ENCODE measurements at places on chromosomes 4 and X. TPM values are rescaled to one million over a fixed set of nuclear protein-coding genes. Genes with fewer than 3 reads are reported as not detected.
A peak's percentile ranks its signal among the peaks of the same experiment; 100 is the strongest.

The PDCL2 gene
- total RNA-seq = not detected

The TBC1D9 gene
- not detected for total RNA-seq

The DACH2 gene
- total RNA-seq = not detected

The ARHGAP36 gene
- total RNA-seq = not detected

The ARL9 gene
- 0.10 TPM for total RNA-seq

DNA sequence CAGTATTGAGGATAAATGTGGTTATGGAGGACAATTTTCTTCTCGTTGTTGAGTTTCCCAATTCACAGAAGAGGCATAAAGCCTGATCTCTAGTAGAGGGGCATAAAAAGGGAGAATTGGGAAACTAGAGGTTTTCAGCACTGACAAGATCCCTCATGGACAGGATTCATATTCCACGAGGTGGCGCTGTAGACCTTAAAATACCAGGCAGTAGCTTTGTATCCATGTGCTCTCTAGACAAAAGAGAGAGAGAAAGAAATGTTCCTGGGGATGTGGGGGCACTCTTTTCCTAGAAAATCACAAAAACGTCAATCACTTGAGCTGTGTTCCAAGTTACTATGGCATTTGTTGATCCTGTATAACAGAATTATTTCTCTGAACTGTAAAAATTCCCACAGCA is 128.3 kb downstream of the MAGEE1 start:
- H3K27ac ChIP-seq = no peak overlapping the region
- H3K4me1 ChIP-seq = no peaks in the 10 kb centered on the region
- no peak overlapping the region for H3K4me3 ChIP-seq
- no peaks in the 10 kb centered on the region for H3K27me3 ChIP-seq

GRCh38 chr4:114921191-114921590 is 192.2 kb downstream of the NDST4 start:
- no peaks in the 10 kb centered on the region for H3K27me3 ChIP-seq
- DNase-seq = no peak
- H3K27ac ChIP-seq = no peak overlapping the region
- H3K36me3 ChIP-seq = no peaks in the 10 kb centered on the region

DNA sequence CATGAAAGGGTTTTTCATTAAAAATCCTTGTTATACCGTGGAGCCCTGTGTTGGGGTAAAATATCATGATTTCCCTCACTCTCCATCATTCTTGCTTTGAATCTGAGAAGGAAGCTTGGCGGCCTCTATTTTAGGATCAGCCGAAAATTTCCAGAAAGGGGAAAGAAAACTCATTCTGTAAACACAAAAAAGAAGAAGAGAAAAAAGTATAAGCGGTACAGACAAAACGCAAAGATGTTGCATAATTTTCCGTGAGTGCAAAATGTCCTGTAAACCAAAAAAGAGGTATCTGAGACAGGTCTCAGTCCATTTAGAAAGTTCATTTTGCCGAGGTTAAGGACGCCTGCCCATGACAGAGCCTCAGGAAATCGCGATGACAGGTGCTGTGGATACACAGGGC is 5.3 kb downstream of the CSF2RA start:
- no peak overlapping the region for H3K27ac ChIP-seq
- no peak for DNase-seq
- no peaks in the 10 kb centered on the region for H3K27me3 ChIP-seq
- H3K4me1 ChIP-seq = peaks cover 3% of the 10 kb centered on the region
- no peaks in the 10 kb centered on the region for H3K36me3 ChIP-seq

DNA sequence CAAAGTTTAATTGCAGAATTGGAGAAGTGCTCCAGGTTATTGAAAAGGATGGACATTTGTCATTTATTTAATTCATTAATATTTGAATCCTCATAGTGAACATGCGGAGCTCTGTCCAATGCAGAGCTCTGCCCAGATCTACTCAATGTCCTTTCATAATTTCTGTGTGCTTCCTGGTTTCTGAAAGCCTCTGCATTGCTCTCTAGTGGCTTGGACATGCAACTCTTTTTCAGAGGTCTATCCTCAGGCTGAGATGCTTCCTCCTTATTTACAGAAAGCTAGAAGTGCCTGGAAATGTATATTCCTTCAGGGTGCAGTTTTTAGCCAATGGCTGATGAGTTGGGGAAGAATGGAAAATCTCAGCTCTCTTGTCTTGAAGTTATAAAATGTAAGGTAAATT is 786.1 kb upstream of the AADAT start:
- no peak for DNase-seq
- H3K4me3 ChIP-seq = no peak overlapping the region
- no peaks in the 10 kb centered on the region for H3K27me3 ChIP-seq

- H3K4me3 ChIP-seq = no peak overlapping the region
- DNase-seq = no peak
- H3K36me3 ChIP-seq = no peaks in the 10 kb centered on the region
These were observed 17.1 kb downstream of the GRPR start for GRCh38 chrX:16140448-16140847.

- no peak overlapping the region for H3K4me3 ChIP-seq
- DNase-seq = no peak
- H3K27ac ChIP-seq = no peak overlapping the region
- peaks cover 52% of the 10 kb centered on the region for H3K36me3 ChIP-seq
- no peaks in the 10 kb centered on the region for H3K4me1 ChIP-seq
- H3K27me3 ChIP-seq = no peaks in the 10 kb centered on the region
These were observed 32.5 kb downstream of the WDR1 start for GRCh38 chr4:10083861-10084641.

DNA sequence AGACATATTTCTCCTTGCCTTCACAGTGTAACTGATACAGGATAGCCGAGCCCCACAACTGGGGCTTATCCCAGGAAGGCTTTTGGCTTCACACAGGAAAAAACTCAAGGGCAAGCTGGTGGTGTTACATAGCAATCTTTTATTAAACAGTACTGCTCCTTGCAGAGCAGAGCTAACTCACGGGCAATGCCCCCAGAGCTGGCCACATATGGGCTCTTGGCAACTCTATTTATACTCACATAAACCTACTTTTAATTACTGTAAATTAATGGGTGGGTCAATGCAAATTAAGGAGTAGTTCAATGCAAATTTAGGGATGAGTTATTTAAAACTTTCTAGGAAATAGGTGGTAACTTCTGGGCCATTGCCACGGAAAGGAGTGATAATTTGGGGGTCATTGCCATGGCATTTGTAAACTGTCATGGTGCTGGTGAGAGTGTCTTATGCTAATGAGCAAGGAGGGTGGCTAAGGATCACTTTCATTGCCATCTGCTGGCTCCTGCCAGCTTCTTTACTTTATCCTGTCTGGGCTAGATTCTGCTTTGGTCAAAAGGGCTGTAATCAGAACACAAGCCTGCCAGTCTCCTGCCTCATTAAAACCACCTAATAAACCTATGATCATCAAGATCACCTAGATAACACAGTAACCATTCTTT is 288.8 kb downstream of the CENPC start:
- no peaks in the 10 kb centered on the region for H3K36me3 ChIP-seq
- H3K27me3 ChIP-seq = no peaks in the 10 kb centered on the region
- H3K4me3 ChIP-seq = no peak overlapping the region
- H3K4me1 ChIP-seq = no peaks in the 10 kb centered on the region

The FGFR3 gene
- total RNA-seq = 0.27 TPM

GRCh38 chr4:30932581-30932980 is 212.4 kb downstream of the PCDH7 start:
- no peak for DNase-seq
- H3K4me1 ChIP-seq = no peaks in the 10 kb centered on the region
- no peaks in the 10 kb centered on the region for H3K36me3 ChIP-seq
- no peak overlapping the region for H3K4me3 ChIP-seq
- H3K27ac ChIP-seq = no peak overlapping the region

- H3K27me3 ChIP-seq = no peaks in the 10 kb centered on the region
- peaks cover 7% of the 10 kb centered on the region for H3K36me3 ChIP-seq
- no peak overlapping the region for H3K4me3 ChIP-seq
- H3K27ac ChIP-seq = no peak overlapping the region
- H3K4me1 ChIP-seq = no peaks in the 10 kb centered on the region
These were observed 148.5 kb downstream of the DHRSX start for GRCh38 chrX:2351999-2352995.

DNA sequence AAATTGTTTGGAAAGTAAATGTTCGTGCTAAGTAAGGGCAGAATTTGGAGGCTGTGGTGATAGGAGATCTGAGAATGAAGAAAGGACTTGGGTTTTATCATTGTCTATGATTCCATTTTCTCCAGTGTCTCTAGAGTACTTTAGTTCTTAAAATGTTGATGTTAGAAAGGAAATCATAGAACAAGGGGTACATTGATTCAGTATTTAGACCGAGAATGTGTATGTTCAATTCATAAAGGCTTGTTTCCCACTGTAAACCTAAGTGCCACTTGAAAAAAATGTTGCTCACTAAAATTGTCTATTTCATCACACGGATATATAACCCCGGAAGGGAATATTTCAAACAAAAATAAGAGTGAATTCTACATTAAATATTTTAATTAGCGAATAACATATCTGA is 159.3 kb upstream of the ETNPPL start:
- H3K4me1 ChIP-seq = no peaks in the 10 kb centered on the region
- DNase-seq = no peak
- H3K27me3 ChIP-seq = peaks cover 8% of the 10 kb centered on the region
- no peak overlapping the region for H3K27ac ChIP-seq
- no peaks in the 10 kb centered on the region for H3K36me3 ChIP-seq

DNA sequence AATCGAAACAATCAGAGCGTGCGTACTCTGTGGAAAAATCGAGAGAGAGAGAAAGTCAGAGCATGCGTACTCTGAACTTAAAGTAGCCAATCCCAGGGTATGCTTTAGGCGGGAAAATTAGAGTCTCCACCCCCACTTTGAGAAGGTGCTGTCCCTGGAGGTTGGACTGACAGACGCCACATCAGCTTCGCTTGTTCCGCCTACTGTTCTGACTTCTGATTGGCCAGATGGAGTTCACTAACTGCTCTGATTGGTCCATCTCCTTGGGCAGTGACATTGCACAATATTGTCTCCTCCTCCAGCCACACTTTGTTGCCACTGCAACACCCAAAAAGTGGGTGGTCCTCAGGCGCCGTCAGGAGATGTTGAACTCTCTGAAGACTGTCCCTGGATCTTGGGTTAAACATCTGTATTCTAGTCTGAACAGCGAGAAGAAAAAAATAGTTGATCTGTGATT is at the start of gene SSX5:
SSX5 (minus strand) TSS at position 51 of the 457 bp plus-strand sequence. CDS start 1,437 bp downstream, outside the sequence.
- no peak for DNase-seq
- no peaks in the 10 kb centered on the region for H3K27me3 ChIP-seq
- H3K36me3 ChIP-seq = no peaks in the 10 kb centered on the region
- no peak within 1 kb of the TSS for H3K4me3 ChIP-seq
- H3K4me1 ChIP-seq = no peaks in the 10 kb centered on the region

The PLP1 gene
- total RNA-seq = not detected

DNA sequence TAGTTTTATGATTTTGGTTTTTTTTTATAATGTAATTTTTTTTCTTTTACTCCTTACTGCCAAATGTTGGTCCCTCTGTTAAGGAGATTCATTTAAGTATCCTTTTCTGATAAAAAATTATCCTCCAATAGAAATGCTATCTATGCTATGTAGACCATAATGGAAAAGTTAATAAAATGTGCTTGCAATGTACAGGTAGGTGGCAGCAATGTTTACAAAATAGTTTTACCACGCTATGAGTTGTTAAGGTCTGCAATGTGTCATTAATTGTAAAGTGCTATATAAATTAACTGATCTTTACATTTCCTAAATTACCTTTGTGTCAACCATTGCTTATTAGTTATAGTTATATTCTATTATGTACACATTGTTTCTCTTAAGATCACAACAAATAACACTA is 3.8 kb upstream of the CENPC start:
- H3K27ac ChIP-seq = no peak overlapping the region
- H3K4me3 ChIP-seq = no peak overlapping the region
- no peaks in the 10 kb centered on the region for H3K27me3 ChIP-seq
- peak; percentile 26 for DNase-seq

- H3K4me1 ChIP-seq = peaks cover 6% of the 10 kb centered on the region
- H3K36me3 ChIP-seq = no peaks in the 10 kb centered on the region
- H3K27ac ChIP-seq = no peak overlapping the region
- DNase-seq = peak; percentile 4
These were observed 3.3 kb downstream of the PPP2R2C start for GRCh38 chr4:6469144-6469543.

GRCh38 chr4:147194604-147195003 is 248.9 kb upstream of the TTC29 start:
- H3K27ac ChIP-seq = no peak overlapping the region
- H3K4me1 ChIP-seq = no peaks in the 10 kb centered on the region
- no peak for DNase-seq
- peaks cover 3% of the 10 kb centered on the region for H3K27me3 ChIP-seq
- no peak overlapping the region for H3K4me3 ChIP-seq

- H3K36me3 ChIP-seq = no peaks in the 10 kb centered on the region
- no peaks in the 10 kb centered on the region for H3K4me1 ChIP-seq
- no peak for DNase-seq
- H3K27me3 ChIP-seq = no peaks in the 10 kb centered on the region
These were observed 26.7 kb downstream of the TBC1D9 start for GRCh38 chr4:140729344-140730049.

The RHOXF1 gene
- total RNA-seq = not detected

DNA sequence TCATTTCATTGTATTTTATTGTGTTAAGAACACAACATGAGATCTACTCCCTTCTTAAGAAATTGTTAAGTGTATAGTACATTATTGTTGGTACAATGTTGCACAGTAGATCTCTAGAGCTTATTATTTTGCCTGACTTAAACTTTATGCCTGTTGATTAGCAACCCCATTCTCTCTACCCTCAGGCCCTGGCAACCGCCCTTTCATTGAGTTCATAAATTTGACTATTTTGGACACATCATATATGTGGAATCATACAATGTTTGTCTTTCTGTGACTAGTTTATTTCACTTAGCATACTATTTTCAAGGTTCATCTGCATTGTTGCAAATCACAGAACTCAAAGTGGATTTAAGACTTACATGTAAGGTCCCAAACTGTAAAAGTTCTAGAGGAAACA is 222.1 kb downstream of the IL15 start:
- no peak for DNase-seq
- no peak overlapping the region for H3K4me3 ChIP-seq
- no peaks in the 10 kb centered on the region for H3K4me1 ChIP-seq
- H3K27ac ChIP-seq = no peak overlapping the region
- H3K36me3 ChIP-seq = no peaks in the 10 kb centered on the region
- H3K27me3 ChIP-seq = no peaks in the 10 kb centered on the region
